Heart left ventricle (tissue), 16 donors: ENCODE measurements at places on chromosomes 16 and 17. TPM values are rescaled to one million over a fixed set of nuclear protein-coding genes. Genes with fewer than 3 reads are reported as not detected.

The ENPP7 gene
- not detected for total RNA-seq

- DNase-seq = no peak
Measured at GRCh38 chr16:85961988-85962915, 63.3 kb downstream of the IRF8 start.

DNA sequence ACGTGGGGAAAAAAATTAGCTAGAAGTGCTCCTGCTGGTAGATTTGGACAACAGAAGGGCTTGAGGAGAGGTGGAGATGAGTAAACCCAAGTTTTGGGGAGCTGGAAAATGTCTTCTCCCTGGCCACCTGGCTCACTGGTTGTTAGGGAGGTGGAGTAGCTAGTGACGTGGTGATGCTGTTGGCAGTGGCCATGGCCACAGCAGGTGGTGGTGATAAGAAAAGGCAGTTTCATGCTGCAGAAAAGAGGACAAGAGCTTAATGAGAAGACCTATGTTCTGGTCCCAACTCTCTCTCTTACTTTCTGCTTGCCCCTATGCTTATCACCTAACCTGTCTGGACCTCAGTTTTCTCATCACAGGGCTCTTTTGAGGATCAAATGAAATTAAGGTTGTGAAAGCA is 223.5 kb upstream of the N4BP1 start:
- no peak for DNase-seq

DNA sequence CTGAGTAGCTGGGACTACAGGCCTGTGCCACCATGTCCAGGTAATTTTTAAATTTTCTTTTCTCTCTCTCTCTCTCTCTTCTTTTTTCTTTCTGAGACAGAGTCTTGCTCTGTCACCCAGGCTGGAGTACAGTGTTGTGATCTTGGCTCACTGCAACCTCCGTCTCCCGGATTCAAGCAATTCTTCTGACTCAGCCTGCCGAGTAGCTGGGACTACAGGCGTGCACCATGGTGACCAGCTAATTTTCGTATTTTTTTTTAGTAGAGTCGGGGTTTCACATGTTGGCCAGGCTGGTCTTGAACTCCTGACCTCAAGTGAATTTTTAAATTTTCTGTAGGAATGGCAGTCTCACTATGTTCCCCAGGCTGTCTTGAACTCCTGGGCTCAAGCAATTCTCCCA is 11.1 kb upstream of the ZNF652 start:
- DNase-seq = no peak

DNA sequence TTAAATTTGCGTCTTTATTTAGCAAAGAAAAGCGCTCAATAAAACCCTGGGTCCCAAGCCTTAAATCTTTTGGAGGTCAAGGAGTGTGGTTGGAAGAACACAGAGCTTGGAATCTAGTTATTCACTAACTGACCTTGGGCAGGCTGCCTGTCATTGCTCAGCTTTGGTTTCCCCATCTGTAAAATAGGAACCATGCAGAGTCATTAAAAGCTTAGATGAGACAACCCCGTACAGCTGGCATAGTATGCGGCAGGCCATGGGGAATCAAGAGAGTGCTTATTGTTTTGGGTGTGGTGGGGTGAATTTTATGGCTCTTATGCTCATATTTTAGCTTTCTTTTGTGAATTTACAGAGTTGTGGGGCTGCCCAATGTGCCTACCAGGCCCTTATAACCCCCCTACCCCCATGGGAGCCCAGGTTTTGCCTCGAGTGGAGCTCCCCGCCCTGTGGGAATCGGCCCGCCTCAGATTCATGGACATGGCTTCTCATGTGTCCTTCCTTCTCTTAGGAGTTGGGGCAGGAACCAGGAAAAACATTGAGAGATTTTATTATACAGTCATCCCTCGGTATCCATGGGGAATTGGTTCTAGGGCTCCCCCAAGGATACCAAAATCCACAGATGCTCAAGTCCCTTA is 113.5 kb downstream of the CLEC16A start:
- no peak for DNase-seq

DNA sequence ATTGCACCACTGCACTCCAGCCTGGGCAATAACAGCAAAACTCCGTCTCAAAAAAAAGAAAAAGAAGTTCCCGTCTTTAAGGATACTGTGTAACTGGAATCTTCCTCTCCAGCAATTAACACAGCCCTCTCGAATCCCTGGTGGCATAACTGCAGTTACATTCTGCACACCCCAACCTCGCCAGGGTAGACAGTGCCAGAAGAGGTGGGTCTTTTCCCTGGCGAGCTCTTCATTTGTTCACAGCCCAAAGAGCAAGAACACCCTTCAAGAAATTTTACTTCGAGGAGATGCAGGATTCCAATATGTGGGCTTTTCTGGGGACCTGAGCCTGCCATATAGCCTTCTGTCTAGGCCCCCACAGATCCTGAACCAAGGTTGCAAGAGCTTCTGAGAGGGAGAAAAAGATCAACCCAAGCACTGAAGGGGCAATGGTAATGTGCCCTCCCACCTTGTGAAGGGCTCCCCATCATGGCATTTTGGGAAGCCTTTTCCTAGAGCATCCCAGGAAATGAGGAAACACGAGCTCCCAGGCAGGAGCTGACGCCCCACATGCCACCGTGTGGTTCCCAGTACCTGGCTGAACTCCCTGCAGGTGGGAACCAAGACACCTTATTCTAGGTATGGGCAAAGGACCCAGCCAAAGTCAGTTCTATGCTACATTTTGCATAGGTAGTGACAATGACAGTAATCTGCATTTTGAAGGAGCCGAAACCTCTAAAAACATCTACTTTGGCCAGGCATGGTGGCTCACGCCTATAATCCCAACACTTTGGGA is 26.9 kb downstream of the TK2 start:
- DNase-seq = no peak

- no peak for DNase-seq
Measured at GRCh38 chr17:62717589-62717855, 90.1 kb downstream of the MRC2 start.

DNA sequence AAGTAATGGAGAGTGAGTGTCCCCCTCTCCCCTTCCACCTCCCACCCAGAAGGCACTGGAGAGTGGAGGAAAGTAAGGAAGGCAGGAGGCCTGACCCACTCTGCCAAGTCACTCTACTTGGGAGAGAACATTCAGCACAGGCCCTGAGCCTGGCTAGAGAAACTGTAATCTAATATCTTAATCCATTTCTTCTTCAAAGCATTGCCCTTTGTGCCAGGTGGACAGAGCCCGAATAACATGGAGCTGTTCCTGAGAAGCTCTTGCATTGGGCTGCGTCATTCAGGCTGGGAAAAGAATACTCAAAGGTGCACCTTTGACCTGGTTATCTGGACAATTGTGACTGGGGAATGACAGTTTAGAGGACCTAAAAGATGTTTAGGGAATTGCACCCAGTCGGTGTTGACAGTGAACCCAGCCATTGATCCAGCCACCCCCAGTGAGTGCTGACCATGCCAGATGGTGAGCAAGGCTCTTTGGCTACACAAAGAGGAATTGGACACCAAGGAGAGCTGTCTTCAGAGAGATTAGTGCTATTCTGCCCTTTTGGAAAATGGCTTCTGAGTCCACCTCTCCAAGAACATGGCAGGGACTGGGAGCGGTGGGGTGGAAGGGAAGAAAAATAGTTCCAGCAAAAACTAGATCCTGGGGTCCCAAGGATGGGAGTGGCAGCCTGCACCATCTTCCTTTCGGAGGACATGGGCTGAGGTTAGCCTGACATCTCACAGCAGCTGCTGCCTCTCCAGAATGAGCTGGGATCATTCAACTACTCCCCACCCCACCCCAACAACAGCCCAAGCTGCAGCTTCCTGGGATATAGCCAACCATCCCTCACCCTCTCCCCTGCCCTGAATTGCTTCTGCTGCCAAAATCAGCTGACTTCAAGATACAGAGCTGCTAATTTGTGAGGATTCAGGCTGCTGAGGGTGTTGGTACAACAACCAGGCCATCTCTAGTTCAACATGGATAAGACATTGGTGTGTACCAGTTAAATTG is 11.6 kb upstream of the NOG start:
- no peak for DNase-seq

GRCh38 chr17:41772218-41772585 is 14.3 kb downstream of the JUP start:
- no peak for DNase-seq

The RDM1 gene
- total RNA-seq = not detected

- no peak for DNase-seq
Measured at GRCh38 chr17:75371339-75371738, 34.1 kb downstream of the GRB2 start.

- DNase-seq = no peak
Measured at GRCh38 chr16:81817789-81818567, 38.9 kb downstream of the PLCG2 start.

- no peak for DNase-seq
Measured at GRCh38 chr16:15599303-15600070, 43.5 kb downstream of the MARF1 start.

GRCh38 chr17:10557422-10557821 is 8.0 kb upstream of the MYH2 start:
- DNase-seq = no peak

The KRTAP1-1 gene
- not detected for total RNA-seq

GRCh38 chr16:60945225-60945624 is 1091.0 kb downstream of the CDH8 start:
- no peak for DNase-seq

The IRX6 gene
- 22.7 TPM for total RNA-seq

DNA sequence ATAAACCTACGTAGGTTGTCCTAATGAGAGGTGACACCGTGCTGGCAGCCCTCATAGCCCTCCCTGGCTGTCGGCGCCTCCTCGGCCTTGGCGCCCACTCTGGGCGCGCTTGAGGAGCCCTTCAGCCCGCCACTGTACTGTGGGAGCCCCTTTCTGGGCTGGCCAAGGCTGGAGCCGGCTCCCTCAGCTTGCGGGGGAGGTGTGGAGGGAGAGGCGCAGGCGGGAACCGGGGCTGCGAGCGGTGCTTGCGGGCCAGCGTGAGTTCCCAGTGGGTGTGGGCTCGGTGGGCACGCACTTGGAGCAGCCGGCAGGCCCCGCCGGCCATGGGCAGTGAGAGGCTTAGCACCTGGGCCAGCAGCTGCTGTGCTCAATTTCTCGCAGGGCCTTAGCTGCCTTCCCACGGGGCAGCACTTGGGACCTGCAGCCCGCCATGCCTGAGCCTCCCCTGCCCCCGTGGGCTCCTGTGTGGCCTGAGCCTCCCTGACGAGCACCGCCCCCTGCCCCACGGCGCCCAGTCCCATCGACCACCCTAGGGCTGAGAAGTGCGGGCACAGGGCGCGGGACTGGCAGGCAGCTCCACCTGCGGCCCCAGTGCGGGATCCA is 40.1 kb upstream of the AMZ2 start:
- peak; percentile 42 for DNase-seq
